Purkinje cell (primary cell): ENCODE measurements at places on chromosomes 2 and 18. TPM values are rescaled to one million over a fixed set of nuclear protein-coding genes. Genes with fewer than 3 reads are reported as not detected.

The SRD5A2 gene
- polyA plus RNA-seq = not detected in 2 replicates

The CDH19 gene
- 0.13 TPM in 1 of 2 replicates, not detected in the other for polyA plus RNA-seq

The LOXHD1 gene
- 0.70 TPM in 1 of 2 replicates, not detected in the other for polyA plus RNA-seq

The LRRC30 gene
- not detected in 2 replicates for polyA plus RNA-seq

The CPLX4 gene
- 0.69 and 1.4 TPM in 2 replicates for polyA plus RNA-seq
